ENCODE measurements at places on chromosomes 3 and 15. TPM values are rescaled to one million over a fixed set of nuclear protein-coding genes. Genes with fewer than 3 reads are reported as not detected.

IFRD2 gene
- 143 TPM for total RNA-seq

GXYLT2 gene
- total RNA-seq, result 1.6 TPM

- no peak for DNase-seq
Observed at GRCh38 chr3:41997702-41998550, 36.0 kb upstream of the ULK4 start.

- no peak for DNase-seq
Observed at GRCh38 chr3:186596568-186597287, 16.1 kb upstream of the AHSG start.

WDR93 gene
- total RNA-seq, result not detected

DNA sequence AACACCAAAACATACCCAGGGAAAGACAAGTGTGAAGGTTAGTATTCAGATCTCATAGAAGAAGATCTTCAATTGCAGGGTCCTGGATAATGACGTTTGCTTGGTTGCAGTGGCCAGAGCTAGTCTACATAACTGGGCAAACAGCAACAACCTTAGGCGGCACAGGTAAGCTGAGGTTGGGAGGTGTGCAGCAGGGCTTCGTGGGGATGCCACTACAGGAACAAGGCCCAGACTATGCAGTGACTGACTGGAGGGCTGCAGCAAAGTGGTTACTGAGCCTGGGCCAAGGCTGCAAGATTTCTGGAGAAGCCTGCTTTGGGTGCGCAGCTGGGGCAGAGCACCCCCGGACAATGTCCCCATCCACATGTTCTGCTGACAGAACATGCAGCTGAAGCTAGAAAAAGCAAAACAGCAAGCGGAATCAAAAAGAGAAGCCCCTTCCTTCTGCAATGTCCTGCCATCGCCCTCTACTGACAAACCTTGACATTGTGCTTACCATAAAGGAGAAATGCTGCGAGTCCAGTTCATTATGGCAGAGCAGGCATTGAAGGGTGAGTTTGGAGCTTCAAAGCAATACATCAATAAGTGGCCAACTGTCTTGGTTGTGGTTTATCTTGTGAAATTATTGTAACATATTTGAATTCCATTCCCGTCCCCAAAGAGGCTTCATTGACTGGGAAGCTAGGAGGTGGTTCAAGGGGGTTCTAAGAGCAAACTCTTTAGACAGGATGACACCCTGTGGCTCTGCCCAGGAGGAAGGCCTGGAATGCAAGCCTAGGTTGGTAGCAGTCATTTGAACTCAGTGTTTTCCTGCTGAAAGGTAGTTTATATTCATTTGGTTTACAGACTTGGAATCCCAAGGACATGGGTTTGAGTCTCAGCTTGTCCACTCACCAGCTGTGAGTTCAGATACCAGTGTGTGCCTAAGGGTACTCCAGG, 217.0 kb downstream of the PDCD6IP start:
- no peak for DNase-seq

GASK1A gene
- 1.8 TPM for total RNA-seq

DNA sequence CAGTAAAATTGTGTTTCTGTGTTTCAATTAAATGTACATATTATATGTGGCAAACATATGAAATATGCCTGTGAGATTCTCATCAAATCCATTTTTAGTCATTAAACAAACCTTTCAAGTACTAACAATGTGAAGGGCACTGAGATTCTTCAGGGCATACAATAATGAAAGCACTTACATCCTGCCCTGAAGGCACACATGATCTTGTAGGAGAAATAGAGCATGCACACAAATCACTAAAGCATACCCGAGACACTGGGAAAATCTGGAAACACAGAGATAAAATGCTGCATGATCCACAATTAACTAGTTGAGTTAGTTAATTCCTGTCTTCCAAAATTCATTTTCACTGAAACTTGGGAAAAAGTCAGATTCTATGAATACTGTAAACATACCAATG, 810.5 kb upstream of the NECTIN3 start:
- no peak for DNase-seq

GRCh38 chr15:78909791-78910228, 35.0 kb downstream of the CTSH start:
- no peak for DNase-seq

GRCh38 chr3:196604548-196604947, 34.9 kb upstream of the NRROS start:
- DNase-seq, result no peak

DNA sequence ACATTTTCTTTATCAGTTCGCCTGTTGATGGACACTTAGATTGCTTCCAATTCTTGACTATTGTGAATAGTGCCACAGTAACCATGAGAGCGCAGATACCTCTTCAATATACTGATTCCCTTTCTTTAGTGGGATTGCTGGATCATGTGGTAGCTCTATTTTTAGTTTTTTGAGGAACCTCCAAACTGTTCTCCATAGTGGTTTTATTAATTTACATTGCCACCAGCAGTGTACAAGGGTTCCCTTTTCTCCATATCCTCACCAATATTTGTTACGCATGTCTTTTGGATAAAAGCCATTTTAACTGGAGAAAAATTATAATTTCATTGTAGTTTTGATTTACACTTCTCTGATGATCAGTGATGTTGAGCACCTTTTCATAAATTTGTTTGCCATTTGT, 59.3 kb downstream of the RASA2 start:
- no peak for DNase-seq

- DNase-seq, result no peak
Observed at GRCh38 chr3:15512166-15512565, 9.3 kb downstream of the COLQ start.

TMCO5A gene
- not detected for total RNA-seq

CCDC33 gene
- not detected for total RNA-seq

DNA sequence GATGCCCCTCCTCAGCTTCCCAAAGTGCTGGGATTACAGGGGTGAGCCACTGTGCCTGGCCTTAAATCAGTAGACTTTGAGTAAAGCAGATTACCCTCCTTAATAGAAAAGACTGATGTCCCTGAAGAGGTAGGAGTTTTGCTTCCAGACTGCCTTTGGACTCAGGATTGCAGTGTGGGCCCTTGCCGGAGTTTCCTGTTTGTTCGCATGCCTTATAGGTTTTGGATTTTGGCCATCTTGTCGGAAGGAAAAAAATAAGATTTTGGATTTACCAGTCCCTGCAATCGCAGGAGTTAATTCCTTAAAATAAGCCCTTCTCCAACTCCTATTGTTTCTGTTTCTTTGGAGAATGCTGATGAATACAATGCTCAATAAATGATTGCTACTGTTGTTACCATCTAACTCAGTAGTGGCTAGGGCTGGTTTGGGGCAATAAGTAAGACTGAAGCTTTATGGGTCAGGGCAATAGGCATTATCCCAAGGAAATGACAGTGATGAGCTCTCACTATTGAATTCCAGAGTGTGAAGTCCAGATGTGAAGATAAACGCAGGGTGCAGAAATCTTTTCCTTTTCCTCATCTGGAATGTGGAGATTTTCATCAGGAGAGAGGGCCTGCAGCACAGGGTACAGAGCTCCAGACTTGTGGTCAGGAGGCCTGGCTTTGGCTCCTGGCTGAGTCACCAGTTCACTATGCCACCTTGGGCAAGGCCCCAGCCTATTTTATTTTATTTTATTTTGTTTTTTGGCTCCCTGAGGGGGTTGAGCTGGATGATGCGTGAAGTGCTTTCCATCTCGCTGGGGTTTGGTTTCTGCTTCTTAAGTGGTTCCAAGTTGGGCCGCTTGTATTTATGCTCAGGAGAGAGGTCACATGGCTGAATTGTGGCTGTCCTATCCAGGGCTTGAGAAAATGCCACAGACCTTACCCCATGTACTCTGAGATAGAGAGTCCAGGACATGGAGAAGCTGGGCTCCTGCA, 25.3 kb downstream of the FOXL2 start:
- no peak for DNase-seq

DNA sequence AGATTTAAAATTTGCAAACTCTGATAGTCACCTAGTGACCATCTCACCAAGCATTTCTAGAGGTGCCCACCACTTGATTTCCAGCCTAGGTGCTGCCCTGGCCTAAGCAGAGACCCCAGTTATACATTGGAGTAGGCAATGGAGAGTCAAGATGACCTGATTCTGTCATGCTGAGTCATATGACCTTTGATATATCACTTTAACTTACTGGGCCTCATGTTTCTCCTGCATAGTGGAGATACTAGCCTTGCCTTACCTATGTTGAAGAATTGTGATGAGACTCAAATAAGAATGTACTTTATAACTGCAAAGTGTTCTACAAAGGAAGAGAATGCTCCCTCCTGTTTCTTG, 75.5 kb upstream of the XCR1 start:
- DNase-seq, result no peak

DNA sequence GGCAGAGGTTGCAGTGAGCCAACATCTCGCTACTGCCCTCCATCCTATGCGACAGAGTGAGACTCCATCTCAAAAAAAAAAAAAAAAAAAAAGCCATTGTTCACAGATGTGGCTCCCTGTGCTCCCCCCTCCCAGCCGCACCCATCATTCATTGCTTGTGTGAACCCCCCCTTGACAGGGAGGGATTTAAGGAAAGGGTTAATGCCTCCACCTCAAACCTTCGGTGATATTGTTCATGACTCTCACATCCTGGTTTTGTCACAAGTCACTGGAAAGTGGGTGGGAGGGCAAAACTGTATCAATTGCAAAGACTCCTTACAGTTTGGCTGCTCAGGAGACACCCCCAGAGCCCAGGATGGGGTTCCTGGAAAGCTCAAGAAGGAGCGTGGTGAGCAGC, 7.7 kb downstream of the SLC6A6 start:
- DNase-seq, result no peak

PLA2G4E gene
- 1.5 TPM for total RNA-seq

DNA sequence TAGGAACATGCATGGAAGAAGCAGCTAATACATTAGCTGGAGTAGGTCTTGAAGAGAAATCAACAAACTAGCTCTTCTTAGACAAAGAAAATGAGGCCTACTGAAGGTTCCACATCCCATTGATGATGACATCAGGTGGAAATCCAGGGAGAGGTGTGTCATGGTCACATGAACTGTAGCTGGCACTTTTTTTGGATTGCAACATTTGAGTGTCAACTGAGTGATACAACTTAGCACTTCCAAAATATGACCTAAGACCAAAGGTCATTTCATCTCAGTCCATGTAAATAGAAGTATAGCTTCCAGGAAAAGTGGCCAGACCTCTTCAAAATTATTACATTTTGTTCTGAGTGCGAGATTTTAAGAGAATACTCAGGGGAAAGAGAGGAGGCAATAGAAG, 117.2 kb upstream of the MEIS2 start:
- no peak for DNase-seq

DNA sequence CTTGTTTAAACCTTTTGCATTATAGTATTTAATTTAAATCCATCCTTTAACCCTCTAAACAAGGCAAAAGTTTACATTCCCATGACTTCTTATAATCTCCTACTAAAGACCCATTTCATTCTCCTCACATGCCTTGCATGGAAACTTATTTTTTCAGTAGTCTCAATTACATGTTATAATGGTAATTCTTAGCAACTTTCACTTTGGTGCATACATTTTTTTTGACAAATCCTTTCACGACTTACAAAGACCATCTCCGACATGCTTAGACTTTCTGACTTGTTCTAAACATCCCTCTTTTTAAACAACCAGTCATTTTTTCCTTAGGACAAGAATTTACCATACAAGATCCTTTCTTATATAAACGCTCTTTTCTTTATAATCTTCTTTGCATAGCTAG, 615.4 kb upstream of the GBE1 start:
- DNase-seq, result no peak

DNA sequence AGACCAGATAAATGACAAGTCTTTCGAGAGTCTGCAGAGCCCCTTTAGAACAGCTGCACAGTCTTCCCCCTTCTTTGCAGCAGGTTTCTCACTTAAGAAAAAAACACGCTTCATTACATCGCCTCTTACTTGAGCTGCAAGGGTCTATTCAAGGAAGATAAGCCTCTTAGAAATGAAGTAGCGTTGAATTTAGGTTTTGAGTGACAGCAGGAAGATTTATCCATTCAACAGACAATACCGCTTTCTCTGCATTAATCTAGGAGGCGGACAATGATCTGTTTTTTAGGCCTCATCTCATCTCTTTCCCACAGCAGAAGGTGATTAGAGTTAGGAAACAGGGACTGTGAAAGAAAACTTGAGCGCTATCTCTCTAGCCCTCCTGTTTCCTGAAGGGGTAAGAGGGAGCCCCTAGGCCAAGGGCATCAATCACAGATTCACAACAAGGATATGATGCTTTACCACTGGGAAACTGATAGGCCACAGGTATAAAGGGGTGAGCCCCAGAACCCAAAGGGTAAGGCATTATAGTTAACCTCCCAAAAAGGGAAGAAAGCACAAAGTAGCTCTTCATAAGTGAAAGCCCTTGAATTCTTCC, 84.3 kb downstream of the MECOM start:
- no peak for DNase-seq

PTX3 gene
- total RNA-seq, result not detected

GRCh38 chr15:55846116-55846707, 103.3 kb upstream of the PRTG start:
- DNase-seq, result no peak

GRCh38 chr3:98901119-98901391, 440 bp downstream of the DCBLD2 start:
- DNase-seq, result no peak

- DNase-seq, result no peak
Observed at GRCh38 chr15:23073890-23074646, 34.7 kb upstream of the TUBGCP5 start.

LSG1 gene
- 76.9 TPM for total RNA-seq

MED12L gene
- 0.09 TPM for total RNA-seq

HDC gene
- 21.5 TPM for total RNA-seq

DNA sequence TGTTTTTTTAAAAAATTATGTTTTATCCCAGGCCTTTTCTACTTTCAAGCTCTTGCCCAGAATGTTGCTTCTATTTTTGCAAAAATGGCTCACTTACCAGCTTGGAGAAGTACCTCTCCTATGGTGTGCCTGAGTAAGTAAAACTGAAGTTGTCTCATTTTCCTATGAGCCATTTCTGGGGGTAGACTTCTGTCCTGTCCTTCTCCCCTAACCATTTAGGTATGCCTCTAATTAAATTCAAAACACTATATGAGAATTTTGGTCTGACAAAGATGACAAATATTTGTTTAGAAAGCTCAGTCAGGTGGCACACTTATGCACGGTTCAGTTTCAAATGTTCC, 282.5 kb upstream of the ICE2 start:
- DNase-seq, result no peak

CMSS1 gene
- total RNA-seq, result 2.8 TPM

DNA sequence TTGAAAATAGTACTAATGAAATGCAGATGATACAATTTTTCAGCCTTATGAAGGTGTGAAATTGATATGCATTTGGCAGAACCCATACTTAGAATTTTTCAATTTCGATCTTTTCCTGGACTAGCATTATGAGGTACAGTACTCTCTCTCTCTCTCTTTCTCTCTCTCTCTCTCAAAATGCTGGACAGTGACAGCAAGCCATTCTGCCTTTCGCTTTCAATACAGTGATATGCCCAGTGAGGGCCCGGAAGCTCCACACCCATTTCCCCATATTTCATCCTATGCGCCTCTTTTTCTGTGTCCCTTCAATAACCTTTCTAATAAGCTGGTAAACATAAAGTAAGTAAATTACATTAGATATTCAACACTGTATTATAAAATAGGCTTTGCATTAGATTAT, 595.0 kb upstream of the UBE2E2 start:
- no peak for DNase-seq

GOLGA6L10 gene
- total RNA-seq, result 0.95 TPM

GRCh38 chr3:189977174-189977573, 143.5 kb downstream of the P3H2 start:
- no peak for DNase-seq

ALDH1A3 gene
- 99.9 TPM for total RNA-seq
